NCI-H1048 (cell line): ENCODE measurements at places on chromosomes 2 and 18.

DNA sequence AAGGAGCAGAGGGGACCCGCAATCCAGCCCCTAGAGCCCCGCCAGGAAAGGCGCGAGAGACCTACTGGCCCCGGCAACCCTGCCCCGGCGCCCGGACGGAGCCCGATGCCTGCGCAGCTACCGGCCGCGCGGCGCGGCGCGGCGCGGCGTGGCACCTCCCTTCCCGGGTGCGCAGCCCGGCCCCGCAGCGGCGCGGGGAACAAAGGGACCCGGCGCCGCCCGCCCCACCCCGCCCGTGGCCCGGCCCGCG lies 307 bp downstream of the CDH2 start:
- no peak for DNase-seq

GRCh38 chr2:83665154-83665553 lies 793.9 kb downstream of the SUCLG1 start:
- no peak for DNase-seq

DNA sequence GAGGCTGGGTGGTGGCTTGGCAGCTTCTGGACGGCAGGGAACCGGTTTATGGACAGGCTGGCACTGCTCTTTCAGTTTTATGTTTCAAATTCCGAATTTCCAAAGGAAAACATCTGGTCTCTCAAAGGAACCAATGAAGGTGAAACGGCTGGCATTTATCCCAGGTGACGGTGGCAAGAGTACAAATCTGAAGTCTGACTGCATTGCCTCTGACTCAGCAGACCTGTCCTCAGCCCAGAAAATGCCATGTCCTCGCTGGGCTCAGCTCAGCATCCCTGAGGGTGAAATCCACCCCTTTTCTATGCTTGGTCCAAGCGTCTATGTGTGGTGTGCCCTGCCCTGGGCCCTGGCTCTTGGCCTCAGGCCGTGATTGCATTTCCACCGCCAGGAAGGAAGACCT lies 38.1 kb downstream of the NAPG start:
- no peak for DNase-seq

DNA sequence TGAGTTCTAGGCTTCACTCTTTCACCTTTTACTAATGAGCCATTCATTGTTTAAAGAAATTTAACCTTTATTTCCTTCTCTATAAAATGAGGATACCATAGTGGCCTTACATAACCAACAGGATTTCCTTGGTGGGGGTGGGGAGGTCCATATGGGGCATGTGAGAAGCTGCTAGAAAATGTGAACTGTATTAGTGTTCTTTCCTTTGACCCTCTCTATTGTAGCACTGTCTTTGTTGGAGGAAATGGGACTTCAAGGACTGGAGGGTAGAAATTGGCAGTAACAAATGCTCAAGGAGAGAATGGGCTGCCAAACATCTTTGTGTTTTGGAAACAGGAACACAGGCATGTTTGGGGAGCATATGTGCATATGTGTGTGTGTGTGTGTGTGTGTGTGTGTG lies 468.7 kb upstream of the ZEB2 start:
- no peak for DNase-seq

DNA sequence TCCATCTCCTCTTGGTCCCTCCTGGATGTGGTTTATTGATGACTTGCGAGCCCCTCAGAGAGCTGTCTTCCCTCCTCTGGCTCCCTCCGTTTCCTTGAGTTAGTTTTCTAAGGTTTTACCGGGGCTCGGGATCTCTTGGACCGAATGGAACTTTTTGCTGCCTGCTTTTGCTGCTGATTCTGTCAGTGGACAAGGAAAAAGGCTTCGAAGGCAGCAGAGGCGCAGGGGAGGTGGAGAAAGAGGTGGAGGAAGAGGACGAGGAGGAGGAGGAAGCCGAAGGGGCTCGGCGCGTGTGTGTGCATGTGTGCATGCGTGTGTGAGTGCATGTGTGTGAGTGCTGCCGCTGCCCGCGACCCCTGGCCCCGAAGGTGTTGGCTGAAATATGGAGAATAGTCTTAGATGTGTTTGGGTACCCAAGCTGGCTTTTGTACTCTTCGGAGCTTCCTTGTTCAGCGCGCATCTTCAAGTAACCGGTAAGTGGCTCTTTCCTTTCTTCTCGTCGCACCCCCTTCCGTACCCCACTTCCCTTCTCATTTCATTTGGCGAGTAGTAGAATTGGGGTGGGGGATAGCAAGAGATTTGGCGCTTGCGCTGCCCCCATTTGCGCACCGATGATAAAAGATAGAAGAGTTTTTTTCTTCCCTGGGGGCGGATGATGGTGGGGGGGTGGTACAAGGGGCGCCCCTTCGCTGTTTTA lies 557 bp downstream of the DCC start:
- no peak for DNase-seq

DNA sequence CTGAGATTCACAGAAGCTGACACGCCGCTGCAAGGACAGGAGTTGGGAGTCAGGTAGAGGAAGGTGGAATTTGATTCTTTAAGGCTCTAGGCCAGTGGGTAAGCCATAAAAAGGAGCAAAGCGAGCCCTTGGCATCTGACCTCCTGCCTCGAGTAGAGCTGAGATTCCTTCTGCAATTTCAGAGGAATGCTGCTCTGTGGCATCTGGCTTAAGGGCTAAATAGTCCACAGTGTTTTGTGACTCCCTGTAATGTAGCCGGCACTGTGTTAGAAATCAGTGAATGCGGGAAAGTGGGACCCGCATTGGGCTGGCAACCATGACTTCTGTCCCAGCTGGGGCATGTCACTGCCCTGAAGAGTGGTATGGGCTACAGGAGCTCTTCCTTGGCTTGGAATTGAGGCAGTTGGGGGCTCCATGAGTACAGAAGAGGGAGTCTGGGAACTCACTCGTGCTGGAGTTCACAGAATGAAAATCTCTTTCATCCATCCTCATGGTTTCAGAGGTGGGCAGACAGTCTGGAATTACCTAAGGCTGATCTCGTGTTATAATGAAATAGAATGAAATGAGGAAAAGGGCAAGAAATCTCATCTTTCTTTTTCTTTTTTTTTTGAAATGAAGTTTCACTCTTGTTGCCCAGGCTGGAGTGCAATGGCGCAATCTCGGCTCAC lies 12.7 kb upstream of the MYCN start:
- DNase-seq, result no peak

- no peak for DNase-seq
These were observed 110.6 kb upstream of the IL1R2 start for GRCh38 chr2:101881131-101881530.

GRCh38 chr2:23926290-23926749 lies 603 bp downstream of the ATAD2B start:
- DNase-seq, result no peak

- DNase-seq, result no peak
These were observed 18.6 kb upstream of the ZNF532 start for GRCh38 chr18:58845928-58846724.

DNA sequence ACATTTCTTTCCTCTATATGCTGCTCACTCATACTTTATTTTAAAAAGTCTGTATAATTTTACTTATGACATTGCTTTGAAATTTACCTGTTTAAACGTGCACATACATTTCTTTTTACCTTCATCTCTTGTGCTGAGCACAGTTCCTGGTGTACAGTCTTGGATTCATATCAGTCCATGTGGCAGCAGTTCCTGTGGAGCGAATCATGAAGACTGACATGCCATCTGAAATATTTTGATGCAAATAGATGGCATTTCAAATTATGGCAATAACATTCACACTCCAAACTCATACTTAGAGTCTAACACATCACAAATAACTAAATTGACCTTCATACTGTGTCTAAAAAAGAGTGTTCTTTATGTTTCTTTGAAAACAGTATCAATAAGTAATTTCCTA lies 90.3 kb upstream of the CDH2 start:
- DNase-seq, result no peak

DNA sequence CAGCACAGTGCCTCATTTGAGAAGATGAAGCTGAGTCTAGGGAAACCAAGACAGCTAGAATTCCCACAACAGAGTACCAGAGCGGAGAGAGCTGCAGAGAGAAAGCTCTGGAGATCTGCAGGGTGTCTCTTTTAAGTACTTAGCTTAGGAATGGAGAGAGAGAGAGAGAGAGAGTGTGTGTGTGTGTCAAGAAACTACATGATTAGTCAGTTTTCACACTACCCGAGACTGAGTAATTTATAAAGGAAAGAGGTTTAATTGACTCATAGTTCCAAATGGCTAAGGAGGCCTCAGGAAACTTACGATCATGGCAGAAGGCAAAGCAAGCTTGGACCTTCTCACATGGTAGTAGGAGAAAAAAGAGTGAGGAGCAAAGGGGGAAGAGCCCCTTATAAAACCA lies 64.0 kb downstream of the HIBCH start:
- no peak for DNase-seq

- DNase-seq, result no peak
These were observed 185.0 kb upstream of the HS6ST1 start for GRCh38 chr2:128503399-128504245.

- no peak for DNase-seq
These were observed 33.8 kb downstream of the GPC1 start for GRCh38 chr2:240469239-240469636.

- DNase-seq, result no peak
These were observed 4.8 kb upstream of the TTC39C start for GRCh38 chr18:24009651-24010333.

GRCh38 chr2:17976871-17977746 lies 98.6 kb downstream of the KCNS3 start:
- DNase-seq, result no peak

DNA sequence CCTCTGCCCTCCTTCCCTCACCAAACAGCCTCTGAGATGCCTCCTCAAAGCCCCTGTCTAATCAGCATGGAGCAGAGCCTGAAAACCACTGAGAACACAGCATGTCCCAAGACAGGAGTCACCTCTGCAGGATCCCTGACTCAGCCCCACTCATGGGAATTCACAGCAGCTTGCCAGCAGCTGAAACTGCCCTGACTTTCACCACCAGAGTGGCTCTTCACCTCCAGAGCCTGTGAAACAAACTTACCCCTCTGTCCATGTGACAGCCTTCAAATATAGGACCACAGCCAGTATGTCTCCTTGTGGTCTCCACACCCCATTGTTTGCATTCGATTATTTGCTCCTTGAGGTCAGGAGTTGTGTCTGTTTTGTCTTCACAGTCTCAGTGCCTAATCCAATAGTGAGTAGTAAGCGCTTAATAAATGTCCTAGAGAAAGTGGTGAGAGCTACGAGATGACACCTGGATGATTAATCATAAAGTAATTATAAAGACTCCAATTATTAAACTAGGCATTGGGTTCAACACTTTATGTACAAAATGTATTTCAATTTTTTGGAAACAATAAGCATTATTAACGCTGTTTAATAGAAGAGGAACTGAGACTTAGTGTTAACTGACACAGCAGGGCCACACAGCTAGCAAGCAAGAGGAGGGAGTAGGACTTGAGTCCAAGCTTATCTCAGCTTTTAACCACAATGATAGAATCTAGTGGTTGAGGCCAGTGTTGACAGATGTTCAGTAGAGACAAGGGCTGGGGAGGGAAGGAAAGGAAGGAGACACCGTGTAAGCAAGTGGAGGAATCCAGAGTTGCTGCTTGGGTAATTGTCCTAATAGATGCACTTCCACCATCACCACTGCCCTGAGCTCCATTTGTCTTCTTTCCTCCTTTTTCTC lies 358.7 kb upstream of the TNP1 start:
- DNase-seq, result no peak

- no peak for DNase-seq
These were observed 1.0 kb downstream of the CHRNG start for GRCh38 chr2:232540441-232541041.

GRCh38 chr2:59575191-59575590 lies 978.3 kb downstream of the BCL11A start:
- no peak for DNase-seq

DNA sequence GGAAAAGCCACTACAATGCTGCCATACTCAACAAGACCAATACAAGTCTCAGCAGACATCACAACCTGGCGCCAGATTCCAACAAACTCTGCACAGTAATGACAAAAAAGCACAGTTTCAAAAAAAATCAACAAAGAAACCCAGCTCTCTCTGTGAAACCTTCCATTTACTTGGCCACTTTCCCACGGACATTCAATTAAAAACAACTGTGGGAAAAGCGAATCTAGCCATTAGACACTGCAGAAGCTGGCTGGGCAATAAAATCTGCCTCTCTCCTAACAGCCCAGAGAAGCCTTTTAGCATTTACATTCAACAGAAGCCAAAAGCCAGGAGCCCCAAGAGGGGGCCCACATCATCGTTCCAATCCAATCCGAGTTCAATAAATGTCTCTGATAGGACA lies 128.9 kb downstream of the HDAC4 start:
- DNase-seq, result no peak

GRCh38 chr2:69734035-69734611 lies 7.8 kb upstream of the ANXA4 start:
- DNase-seq, result no peak

DNA sequence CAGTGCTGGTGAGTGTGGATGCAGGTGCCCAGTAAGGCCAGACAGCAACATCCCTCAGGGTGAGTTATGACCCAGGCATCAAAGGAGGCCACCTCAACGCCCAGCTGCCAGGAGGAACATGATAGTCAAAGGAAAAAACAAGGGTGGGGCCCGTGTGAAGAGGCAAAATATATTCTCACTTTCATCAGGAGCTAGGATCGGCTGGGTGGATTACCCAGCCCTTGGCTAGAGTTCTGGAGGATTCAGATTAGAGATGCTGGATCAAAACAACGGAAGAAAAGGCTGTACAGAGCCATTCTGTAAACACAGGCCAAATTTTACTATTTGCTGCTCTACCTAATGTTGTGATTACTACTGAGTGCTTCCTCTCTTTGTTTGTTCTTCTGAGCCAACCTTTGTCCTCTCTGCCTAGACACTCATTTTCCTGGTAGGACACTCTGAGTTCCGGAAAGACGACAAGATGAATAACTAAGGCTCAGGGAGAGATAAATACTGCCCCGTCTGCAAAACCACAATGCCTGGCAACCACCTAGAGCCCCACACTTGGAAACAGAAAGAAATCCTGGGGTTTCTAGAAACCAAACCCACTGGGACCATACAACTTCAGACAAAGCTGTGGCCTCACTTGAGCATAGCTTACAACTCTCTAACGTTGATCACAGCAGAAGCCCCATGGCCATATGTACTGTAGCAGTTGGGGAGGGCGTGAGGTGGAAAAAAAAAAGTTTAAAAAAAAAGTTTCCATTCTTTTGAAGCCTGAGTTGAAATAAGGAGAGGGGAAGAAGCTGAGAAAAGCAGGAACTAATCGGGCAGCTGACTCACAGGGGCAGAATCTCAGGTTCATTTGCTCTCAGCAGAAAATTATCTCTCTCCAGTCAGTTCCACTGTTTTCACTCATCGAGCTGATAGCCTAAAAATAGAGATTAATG lies 17.8 kb upstream of the PMAIP1 start:
- no peak for DNase-seq

DNA sequence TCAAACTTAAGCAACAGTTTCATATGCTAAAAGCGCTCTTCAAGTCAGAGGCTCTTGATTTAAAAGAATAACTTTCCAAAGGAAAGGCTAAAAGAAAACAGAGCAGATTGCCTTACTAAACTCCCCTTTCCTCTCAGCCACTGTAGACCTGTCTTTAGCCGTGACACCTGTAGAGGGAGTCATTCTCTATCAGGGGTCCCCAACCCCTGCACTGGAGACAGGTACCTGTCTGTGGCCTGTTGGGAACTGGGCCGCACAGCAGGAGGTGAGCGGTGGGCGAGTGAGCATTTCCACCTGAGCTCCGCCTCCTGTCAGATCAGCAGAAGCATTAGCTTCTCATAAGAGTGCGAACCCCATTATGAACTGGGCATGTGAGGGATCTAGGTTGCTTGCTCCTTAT lies 9.6 kb downstream of the SLC14A1 start:
- no peak for DNase-seq
